ENCODE measurements at places on chromosomes 11 and 22. TPM values are rescaled to one million over a fixed set of nuclear protein-coding genes. Genes with fewer than 3 reads are reported as not detected.

The C11orf71 gene
- total RNA-seq = 15.1 TPM

The ARHGAP20 gene
- 0.17 TPM for total RNA-seq

The MRGPRX4 gene
- total RNA-seq = not detected

GRCh38 chr22:45814198-45814597, 142.6 kb downstream of the ATXN10 start:
- H3K27ac ChIP-seq = no peak overlapping the region
- no peak for DNase-seq
- H3K27me3 ChIP-seq = no peaks in the 10 kb centered on the region
- H3K4me1 ChIP-seq = no peaks in the 10 kb centered on the region
- H3K4me3 ChIP-seq = no peak overlapping the region
- no peaks in the 10 kb centered on the region for H3K36me3 ChIP-seq

The WBP2NL gene
- total RNA-seq = 5.4 TPM

DNA sequence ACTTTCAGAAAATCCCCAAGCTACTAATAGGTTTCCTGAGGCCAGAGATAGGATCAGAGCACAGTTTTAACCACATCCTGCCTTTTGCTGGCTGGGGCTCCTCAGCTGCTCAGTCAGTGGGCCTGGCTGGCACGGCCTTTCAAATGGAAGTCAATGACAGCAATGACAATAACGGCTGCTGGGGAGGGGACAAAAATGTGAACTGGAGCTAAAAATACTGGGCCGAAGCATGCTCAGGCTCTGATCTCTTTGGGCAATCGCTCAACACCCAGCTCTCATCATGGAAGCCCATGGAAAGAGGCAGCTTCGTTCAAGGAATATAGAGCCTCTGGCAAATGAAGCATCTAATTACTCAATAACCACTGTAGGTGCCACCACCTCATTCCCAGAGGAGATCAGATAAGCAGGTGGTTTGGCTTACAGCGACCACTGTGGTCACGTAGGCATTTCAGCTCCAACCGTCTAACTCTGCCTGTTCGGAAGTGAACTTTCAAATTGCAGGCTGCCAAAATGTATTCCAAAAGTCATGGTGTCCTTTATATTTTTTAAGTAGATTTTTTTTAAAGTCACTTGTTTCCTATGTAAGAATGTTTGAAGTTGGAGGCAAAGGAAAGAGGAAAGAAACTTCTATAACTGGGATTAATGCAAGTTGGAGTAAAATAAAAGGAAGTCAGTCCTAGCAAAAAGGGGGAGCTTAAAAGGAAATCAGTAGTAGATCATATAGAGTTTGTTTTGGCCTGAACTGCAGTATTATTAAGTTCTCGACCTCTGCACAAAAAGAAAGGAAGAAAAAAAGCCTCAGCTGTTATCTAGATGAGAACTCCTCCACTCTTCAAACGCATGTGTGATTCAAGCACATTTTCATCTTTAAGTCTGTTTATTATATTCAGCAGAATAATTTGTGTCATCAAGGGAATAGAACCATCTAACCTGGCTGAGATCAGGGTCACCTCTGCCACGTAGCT, 14.1 kb downstream of the WT1 start:
- H3K4me1 ChIP-seq = peaks cover 28% of the 10 kb centered on the region
- H3K4me3 ChIP-seq = peak overlapping the region; percentile 39
- H3K27me3 ChIP-seq = peaks cover 5% of the 10 kb centered on the region
- no peak overlapping the region for H3K27ac ChIP-seq
- H3K36me3 ChIP-seq = no peaks in the 10 kb centered on the region

DNA sequence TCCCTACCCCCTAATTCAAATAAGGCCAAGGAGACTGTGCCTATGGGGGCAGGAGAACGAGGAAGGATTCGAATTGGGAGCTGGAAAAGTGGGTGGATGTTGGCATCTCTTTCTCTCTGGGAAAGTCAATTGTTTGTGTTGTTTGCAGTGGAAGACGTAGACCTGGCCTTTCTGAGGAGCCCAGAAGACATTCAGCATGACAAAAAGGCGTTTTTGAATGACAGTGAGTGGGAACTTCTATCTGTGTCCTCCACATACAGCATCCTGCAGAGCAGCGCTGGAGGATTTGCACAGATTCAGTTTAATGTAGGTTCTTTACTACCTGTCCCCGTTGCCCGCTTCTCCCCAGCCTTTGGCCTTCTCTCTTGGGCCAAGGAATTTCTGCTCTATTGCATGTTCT, 28.2 kb downstream of the HTR3B start:
- no peak overlapping the region for H3K4me3 ChIP-seq
- no peaks in the 10 kb centered on the region for H3K27me3 ChIP-seq
- DNase-seq = no peak
- no peaks in the 10 kb centered on the region for H3K36me3 ChIP-seq

DNA sequence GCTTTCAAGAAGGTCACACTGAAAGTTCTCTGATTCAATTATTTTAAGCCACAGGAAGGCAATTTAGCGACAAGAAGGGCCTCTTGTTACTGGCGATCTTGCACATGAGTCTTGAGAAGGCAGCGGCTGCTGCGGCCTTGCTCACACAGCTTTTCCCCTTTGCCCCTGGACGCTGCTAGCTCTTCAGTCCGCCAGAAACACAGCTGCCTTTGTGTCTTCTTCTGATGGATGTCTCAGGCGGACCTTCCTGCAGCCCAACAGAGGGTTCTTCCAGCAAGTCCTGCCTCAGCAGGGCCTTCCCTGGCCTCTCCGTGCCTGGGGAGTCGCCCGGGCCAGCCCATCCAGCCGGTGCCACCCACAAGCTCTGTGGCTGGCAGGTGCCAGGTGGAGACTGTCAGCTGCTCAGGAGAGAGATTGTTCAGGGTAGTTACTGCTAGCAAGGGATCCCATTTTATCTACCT, 59.4 kb downstream of the PKNOX2 start:
- no peaks in the 10 kb centered on the region for H3K4me1 ChIP-seq
- no peaks in the 10 kb centered on the region for H3K36me3 ChIP-seq
- no peak overlapping the region for H3K27ac ChIP-seq
- no peaks in the 10 kb centered on the region for H3K27me3 ChIP-seq
- no peak overlapping the region for H3K4me3 ChIP-seq
- DNase-seq = no peak

The C11orf86 gene
- not detected for total RNA-seq

- H3K27me3 ChIP-seq = no peaks in the 10 kb centered on the region
- no peak overlapping the region for H3K4me3 ChIP-seq
- no peak overlapping the region for H3K27ac ChIP-seq
- peaks cover 19% of the 10 kb centered on the region for H3K4me1 ChIP-seq
Measured at GRCh38 chr11:44973632-44974401, 23.1 kb upstream of the TP53I11 start.

The FIBP gene
- total RNA-seq = 42.1 TPM

DNA sequence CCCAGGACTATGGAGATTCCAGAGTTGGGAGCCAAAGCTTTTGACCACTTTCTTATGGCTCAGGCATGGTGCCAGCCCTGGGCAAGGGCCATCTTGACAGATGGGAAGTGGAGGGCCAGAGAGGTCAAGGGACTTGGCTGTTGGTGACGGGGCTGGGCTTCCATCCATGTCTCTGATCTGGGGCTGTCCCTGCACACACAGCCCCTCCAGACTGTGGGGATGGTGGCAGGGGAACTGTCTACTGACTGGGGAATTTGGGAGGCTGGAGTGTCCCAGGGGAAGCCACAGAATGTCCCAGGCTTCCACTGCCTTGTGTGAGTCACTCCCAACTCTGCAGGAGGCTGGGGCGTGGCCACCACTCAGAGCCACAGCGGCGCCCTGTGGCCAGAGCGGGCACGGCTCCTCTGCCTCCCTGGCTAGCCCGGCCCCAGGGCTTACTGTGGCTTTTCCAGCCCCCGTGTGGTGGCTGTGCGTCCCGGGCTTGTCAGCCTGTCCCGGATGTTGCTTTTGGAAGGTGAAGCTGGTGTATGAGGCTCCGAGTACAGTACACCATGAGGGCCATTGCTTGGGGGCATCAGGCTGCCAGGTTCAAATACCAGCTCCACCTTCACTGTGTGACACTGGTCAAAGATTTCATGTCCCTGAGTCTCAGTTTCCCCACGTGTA, 19.6 kb downstream of the C22orf23 start:
- peaks cover 14% of the 10 kb centered on the region for H3K36me3 ChIP-seq
- no peak overlapping the region for H3K27ac ChIP-seq
- no peak overlapping the region for H3K4me3 ChIP-seq

GRCh38 chr11:75024764-75025211, 36.1 kb downstream of the NEU3 start:
- no peak overlapping the region for H3K4me3 ChIP-seq
- DNase-seq = no peak
- H3K36me3 ChIP-seq = no peaks in the 10 kb centered on the region
- no peaks in the 10 kb centered on the region for H3K27me3 ChIP-seq
- H3K4me1 ChIP-seq = no peaks in the 10 kb centered on the region

GRCh38 chr11:78030429-78031325, 7.6 kb upstream of the KCTD14 start:
- DNase-seq = no peak
- H3K36me3 ChIP-seq = no peaks in the 10 kb centered on the region
- no peaks in the 10 kb centered on the region for H3K27me3 ChIP-seq
- no peak overlapping the region for H3K4me3 ChIP-seq

The GGTLC2 gene
- not detected for total RNA-seq

GRCh38 chr11:96035740-96036078, 111.8 kb upstream of the MTMR2 start:
- H3K4me3 ChIP-seq = no peak overlapping the region
- no peaks in the 10 kb centered on the region for H3K4me1 ChIP-seq
- DNase-seq = no peak
- no peak overlapping the region for H3K27ac ChIP-seq

DNA sequence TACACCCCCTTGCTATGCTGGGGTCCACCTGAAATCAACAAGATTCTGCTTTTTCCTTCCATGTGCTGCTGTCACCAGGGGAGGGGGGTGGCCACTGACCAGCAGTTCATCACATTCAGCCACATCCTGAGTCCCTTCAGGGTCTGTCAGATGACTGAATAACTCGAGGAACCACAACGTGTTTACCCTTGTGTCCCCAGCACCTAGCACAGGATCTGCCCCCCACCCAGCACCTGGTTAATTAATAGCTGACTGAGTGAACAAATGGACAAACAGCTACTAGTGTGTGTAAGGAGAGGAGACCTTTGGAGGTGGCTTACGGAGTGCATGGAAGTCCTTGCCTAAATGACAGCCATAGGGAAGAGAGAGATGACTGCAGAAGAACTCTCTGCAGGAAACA, 119.5 kb upstream of the NCAM1 start:
- H3K27ac ChIP-seq = no peak overlapping the region
- no peak overlapping the region for H3K4me3 ChIP-seq
- no peaks in the 10 kb centered on the region for H3K4me1 ChIP-seq
- H3K27me3 ChIP-seq = no peaks in the 10 kb centered on the region

The YPEL1 gene
- 8.0 TPM for total RNA-seq

- H3K27me3 ChIP-seq = peaks cover 11% of the 10 kb centered on the region
- H3K4me1 ChIP-seq = no peaks in the 10 kb centered on the region
- no peak overlapping the region for H3K4me3 ChIP-seq
Measured at GRCh38 chr11:35426351-35426750, 7.0 kb upstream of the SLC1A2 start.

DNA sequence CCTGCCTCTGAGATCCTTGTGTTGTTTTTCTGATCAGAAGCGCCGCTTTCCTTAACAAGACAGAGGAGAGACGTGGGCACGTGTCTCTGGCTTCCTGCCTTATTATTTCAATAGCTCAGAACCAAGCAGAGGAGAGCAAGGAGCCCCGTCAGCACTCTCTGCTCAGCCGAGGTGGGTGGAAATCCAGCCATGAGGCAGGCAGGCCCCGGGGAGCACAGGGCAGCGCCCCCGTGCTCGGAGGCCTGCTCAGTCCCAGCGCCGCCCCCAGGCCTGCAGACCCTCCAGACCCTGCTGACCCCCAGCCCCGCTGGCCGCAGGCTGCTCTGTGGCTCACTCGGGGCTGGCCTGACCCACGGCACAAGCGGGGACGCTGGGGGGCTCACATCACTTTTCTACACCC, 162.8 kb downstream of the BRD1 start:
- no peaks in the 10 kb centered on the region for H3K27me3 ChIP-seq
- H3K36me3 ChIP-seq = no peaks in the 10 kb centered on the region
- H3K4me1 ChIP-seq = peaks cover 9% of the 10 kb centered on the region
- no peak overlapping the region for H3K4me3 ChIP-seq
- H3K27ac ChIP-seq = no peak overlapping the region

DNA sequence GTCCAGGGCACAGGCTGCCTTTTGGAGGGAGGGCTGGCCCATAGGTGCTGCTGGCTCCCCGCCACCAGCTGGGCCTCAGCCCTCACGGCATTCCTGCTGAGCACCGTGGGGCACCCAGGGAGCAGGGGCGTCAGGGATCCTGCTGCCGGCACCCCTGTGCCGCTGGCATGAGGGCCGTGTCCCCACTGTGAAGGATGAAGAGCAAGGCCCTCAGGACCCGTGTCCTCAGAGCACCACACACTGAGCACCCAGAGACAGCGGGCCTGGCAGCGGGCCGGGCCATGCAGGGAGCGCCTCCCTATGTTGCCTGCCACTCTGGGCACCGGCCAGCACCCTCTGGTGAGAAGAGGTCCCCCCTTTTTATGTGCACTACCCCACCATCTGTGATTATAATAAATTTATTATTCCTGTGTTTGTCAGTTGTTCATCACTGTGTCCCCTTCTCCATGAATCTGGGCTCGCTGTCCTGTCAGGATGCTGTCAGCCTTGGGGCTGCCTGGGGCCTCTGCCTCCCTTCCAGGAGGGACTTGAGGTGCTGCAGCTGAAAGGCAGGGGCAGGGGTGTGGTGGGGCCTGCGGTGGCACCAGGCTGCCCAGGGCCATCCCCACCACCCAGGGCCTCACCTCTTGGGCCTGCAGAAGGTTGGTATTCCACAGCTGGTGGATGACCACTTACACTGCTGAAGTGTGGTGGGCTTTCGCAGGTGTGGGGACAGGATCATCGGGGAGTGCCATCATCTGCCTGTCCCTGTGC, 80.0 kb downstream of the MED15 start:
- H3K36me3 ChIP-seq = peaks cover 48% of the 10 kb centered on the region
- no peak for DNase-seq
- H3K27me3 ChIP-seq = no peaks in the 10 kb centered on the region
- H3K4me1 ChIP-seq = no peaks in the 10 kb centered on the region

DNA sequence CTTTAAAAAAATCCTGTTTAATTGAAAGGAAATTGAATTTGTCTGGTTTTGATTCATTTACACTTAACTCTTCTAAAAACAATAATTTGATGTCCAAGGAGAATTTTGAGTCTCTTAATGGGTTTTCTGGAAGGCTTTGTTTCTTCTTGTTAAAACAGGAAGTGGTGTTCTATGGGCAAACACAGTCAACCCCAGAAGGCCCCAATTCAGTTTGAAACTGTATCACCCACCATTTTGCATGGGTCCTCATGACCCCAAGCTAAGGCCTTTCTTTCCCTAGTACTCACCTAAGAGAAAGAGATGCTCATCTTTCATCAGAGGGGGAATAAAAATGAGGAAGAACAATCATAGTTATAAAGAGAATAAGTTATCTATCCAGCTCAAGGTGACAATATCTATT, 10.6 kb downstream of the FLI1 start:
- H3K27me3 ChIP-seq = no peaks in the 10 kb centered on the region
- no peak for DNase-seq
- peaks cover 100% of the 10 kb centered on the region for H3K4me1 ChIP-seq
- H3K36me3 ChIP-seq = peaks cover 30% of the 10 kb centered on the region
- no peak overlapping the region for H3K4me3 ChIP-seq

GRCh38 chr11:20839231-20839630, 169.8 kb downstream of the NELL1 start:
- H3K27me3 ChIP-seq = no peaks in the 10 kb centered on the region
- no peak overlapping the region for H3K4me3 ChIP-seq
- H3K4me1 ChIP-seq = no peaks in the 10 kb centered on the region
- no peak for DNase-seq

Data from CD4-positive, alpha-beta memory T cell (primary cell).